NCI-H1694 treated with DMSO at 0.1 percent for 48 hours (cell line): ENCODE measurements at places on chromosomes 12 and 14.

DNA sequence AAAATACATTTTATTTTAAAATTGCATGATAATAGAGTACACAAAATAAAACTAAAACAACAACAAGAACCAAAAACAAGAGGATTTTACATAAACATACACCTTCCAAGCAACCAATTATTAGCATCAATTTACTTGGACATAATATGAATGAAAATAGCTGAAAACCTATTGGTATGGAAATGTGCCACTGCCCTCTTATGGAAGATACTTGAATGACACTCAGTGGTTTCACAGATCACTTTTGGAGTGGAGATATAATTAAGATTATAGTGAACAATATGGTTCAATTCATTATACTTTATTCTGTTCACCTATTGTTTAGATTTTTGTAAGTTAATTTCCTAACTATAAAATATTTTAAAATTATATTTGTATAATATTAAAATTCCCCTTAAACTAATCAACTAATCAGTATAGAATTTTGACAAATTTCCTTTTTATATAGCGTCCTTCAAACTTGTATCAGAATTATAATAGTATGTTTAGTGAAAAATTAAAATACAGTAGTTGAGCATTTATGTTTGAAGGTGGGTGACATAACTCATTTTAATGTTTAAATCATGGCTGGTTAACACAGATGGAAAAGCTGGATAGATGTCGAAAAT lies 70.1 kb downstream of the SLC6A15 start:
- DNase-seq: peak; percentile 72

GRCh38 chr14:22007363-22007762 lies 333.7 kb upstream of the OR4E1 start:
- DNase-seq: no peak

DNA sequence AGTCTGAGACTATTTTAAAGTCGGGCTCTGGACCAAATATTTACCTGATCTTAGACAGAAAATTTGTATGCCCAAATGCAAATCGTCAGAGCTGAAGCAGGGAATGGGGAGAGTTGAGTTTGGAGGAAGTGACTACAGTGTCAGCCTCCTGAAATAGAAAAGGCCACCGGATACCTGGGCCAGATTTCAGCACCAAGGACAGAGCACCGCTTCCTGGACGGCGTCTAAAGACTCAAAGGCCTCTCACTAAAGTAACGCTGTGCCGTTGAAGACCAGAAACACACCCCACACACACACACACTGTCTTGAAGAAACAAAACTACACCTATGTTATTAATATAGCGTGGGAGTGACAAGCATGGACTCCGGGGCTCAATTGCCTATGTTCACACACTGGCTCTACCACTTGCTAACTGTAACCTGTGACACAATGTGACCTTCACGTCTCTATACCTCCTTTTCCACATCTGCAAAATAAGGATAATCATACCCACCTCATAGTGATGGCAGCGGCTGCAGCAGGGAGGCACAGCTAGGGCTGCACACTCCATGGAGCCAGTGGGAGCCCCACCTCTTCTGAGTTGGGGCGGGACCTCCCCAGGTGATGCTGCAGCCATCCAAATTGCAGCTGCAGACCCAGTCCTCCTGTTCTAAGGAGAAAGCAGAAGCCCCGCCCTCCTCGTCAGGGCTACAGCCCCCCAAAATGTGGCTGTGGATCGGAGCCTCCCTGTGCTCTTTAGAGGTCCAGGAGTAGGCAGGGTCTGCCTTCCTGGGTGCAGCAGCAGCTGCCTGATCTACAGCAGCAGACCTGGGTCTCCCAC lies 35.6 kb downstream of the KRT76 start:
- DNase-seq: no peak

GRCh38 chr14:24677956-24678355 lies 44.0 kb upstream of the GZMB start:
- no peak for DNase-seq

- DNase-seq: no peak
Observed at GRCh38 chr12:69417231-69417630, 53.0 kb upstream of the FRS2 start.

DNA sequence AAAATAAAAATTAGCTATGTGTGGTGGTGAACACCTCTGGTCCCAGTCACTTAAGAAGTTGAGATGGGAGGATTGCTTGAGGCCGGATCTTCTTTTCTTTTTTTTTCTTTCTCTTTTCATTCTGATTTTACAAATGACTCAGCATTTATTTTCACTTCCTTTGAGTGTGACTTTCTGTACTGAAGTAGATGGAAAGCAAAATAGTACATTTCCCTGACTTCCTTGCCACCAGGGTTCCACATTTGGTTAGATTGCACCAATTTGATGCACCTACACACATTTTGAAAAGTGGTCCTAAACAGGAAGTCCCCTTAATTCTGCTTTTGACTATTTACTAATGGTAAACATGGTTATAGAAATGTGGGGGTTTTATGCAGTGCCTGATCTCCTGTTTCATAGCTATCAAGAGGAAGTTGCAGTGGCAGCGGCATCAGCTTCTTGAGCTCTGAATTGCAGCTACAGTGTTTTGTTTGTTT lies 13.0 kb upstream of the LEMD3 start:
- DNase-seq: no peak

GRCh38 chr14:52067873-52068614 lies 815 bp downstream of the NID2 start:
- DNase-seq: no peak

DNA sequence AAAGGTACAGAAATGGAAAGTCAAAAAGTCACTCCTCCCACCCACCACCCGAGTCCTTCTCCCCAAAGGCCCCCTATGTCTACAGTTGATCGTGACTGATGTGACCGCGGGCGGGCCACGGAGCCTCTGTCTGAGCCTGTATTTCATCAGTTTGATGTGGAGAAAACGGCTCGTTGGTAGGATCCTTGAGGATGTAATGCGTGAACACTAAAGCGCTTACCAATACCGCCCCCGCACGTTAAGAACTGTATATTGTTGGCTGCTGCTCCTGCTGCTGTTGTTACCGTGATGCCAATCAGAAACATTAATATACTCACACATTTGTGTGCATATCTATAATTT lies 24.6 kb upstream of the UBC start:
- no peak for DNase-seq
